Activated T-helper 1 cell treated with anti-CD3 and anti-CD28 coated beads, Interleukin-12 subunit alpha, Interleukin-12 subunit beta, Interleukin-2, Interleukin-4 antibody, amounts not matched to agents 30 ng/mL and 10 ng/mL and 1 ng/mL, durations not matched to agents 14 hours and 24 hours and 36 hours (primary cell): ENCODE measurements at places on chromosomes 1 and 21. TPM values are rescaled to one million over a fixed set of nuclear protein-coding genes. Genes with fewer than 3 reads are reported as not detected.

Gene FCRL1
- not detected in 2 replicates for total RNA-seq

Gene WLS
- total RNA-seq, result 0.70 TPM in 1 of 2 replicates, not detected in the other

Gene LRRC41
- total RNA-seq, result 62.1 and 62.6 TPM in 2 replicates

Gene LMX1A
- not detected in 2 replicates for total RNA-seq

Gene RBP7
- not detected in 2 replicates for total RNA-seq

DNA sequence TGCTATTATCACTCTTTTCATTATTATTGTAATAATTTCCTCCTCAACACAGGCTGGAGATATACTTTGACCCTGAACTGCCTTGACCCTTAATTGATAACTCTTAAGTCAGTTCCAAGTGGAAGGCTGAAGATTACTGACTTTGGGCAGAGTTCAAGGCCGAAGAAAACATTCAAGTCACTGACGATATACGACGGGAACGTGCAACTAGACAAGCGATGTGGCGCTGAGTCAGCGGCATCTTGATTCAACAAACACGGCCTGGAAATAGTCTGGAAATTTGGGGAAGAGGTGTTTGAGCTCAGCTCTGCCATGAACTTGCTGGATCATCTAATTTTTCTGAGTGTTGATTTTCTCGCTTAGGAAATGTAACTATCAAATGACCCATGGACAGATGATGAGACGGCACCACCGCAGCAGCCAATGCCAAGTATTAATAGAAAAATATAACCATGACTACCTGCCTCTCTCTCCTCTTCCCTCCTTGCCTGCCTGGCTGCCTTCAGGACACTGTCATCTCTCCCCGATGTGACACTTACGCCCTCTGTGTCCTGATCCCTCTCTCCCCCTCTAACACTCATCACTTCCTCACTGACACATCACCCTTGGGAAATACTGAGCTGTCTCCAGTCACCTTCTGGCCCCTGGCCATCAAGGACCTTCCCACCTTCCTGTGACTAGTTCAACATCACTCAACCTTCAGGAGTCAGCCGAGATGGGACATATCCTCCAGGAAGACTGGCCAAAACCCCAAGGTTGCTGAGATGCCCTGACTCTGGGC lies 49.4 kb downstream of the TMCO4 start:
- no peak for DNase-seq

Gene CD247
- 237 and 238 TPM in 2 replicates for total RNA-seq

GRCh38 chr1:37914719-37915475 lies 32.0 kb downstream of the INPP5B start:
- no peak for DNase-seq

DNA sequence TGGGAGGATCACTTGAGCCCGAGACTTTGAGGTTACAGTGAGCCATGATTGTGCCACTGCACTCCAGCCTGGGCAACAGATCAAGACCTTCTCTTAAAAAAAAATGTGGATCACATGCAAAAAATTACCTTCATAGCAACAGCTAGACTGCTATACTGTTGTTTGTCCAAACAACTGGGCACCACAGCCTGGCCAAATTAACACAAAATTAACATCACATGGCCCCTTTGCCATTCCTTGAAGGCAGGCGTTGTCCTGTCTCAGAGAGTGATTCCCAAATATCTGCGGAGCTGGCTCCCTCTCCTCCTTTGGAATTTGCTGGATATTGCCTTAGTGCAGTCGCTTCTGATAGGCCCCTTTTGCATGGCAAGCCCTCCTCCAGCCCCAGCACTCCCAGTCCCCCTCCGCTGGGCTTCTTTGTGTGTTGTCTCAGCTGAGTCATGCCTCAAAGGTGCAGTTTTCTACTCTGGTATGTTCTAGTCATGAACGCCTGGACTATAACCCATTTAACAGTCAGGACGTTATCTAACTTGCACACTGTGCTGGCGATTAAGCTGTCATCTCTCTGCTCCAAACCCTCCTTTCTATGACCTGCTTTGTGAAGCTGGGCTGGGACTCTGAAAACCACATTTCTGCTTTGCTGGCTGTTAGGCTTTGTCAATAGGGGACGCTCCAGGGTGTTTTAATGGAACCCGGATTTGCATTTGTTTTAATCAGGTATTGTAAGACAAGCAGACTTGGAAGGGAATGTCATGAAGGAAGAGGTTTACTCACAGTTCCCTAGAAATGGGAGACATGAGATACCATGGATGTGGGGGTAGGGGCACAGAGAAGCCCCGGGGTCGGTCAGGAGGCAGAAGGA lies 20.1 kb upstream of the HPCAL4 start:
- no peak for DNase-seq

DNA sequence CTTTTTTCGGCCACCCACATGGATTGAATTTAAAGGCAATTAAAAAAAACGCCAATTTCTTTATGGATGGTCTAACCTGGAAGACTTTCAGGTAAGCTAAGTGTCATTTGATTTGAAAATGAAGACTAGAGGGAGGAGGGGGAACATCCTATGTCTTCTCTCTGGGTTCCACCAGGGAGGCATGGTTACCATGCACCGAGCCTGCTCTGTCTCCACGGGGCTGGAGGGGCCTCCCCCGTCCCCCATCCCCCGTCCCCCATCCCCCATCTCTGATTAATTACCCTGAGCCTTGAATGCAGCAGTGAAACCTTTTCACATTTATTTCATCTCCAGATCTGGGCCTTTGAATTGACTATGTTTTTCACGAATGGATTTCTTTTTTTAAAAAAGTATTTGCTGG lies 135.1 kb downstream of the TLR5 start:
- DNase-seq, result no peak

Gene ENAH
- 0.05 and 0.23 TPM in 2 replicates for total RNA-seq

Gene SEC16B
- total RNA-seq, result not detected in 2 replicates

DNA sequence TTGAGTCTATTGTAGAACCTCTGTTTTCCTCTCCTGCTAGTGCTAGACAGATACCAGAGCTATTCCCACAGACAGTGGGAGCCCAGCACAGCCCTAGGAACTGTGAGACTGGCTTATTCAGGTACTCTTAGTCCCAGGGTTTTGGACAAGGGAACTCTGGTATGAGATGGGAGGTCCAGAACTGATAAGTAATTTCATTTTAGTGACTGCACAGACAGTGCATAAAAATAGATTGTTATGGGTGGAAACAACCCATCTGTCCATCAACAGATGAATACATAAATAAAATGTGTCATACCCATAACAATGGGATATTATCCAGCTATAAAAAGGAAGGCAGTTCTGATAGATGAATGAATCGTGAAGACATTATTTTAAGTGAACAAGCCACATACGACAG lies 9.0 kb downstream of the EPS8L3 start:
- no peak for DNase-seq

DNA sequence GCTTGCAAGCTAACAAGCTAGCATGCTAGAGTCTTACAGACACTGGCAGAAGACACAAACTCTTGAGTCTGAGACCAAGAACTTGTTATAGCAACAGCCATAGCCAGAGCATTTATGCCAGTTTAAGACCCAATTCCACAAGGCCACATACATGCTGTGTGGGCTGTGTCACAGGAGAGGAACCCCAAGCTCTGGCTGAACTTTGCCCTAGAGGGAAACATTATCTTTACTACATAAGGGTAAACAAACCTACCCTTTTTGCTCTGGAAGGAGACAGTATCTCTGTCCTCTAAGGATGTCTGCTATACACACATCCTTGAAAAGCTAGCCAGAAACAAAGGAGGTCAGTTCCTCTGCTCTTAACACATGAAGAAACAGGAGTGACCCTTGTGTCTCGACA lies 70.3 kb downstream of the HSF2BP start:
- DNase-seq, result no peak

DNA sequence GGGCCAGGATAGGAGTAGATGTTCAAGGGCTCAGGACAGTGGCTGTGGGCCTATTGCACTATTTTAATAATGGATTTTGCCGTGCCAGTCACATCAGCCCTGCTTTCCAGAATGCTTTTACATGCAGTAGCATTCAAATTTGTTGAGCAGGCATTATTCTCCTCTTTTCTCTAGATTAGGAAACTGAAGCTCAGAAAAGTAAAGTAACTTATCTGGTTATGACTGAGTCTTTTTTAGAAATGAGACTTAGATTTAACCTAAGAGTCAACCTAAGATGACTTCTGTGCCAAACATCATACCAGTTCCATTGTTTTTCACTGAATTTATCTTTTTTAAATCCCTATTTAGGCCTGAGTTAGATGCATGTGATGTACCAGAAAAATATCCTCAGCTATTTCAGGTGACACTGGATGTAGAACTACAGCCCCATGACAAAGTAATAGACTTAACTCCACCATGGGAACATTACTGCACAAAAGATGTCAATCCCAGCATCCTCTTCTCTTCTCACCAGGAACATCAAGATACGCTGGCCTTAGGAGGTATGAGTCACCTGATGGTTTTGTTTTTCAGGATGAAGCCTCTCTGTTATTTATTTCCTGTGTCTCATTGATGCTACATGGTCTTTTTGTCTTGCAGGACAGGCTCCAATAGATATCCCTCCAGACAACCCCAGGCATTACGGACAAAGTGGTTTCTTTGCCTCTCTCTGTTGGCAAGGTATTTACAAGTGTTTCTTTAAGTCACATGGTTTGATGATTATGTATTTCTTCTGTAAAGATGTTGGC lies 31.4 kb upstream of the LEPR start:
- DNase-seq, result no peak

- DNase-seq, result no peak
Measured at GRCh38 chr1:149906570-149907075, 7.3 kb downstream of the BOLA1 start.

DNA sequence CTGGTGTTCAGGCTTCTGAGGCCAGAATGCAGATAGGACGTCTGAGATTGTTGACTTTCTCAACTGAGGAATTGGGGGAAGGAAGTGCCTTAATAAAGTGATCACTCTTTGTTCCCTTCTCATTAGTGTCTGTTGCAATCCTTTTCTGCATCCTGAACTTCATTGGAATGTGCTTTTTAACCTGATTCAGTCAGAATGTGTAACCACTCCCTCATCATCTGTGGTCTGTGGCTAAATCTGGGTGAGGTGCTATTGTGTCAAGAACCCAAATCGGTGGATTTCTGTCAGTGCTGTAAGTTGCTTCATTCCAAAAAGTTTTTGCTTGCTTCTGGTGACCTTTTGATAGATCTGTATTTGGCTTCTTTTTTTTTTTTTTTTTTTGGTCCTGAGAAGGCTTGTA lies 38.2 kb downstream of the ARID1A start:
- DNase-seq, result peak; percentile 24

GRCh38 chr1:147895123-147895522 lies 7.5 kb upstream of the GJA8 start:
- DNase-seq, result no peak

Gene LEMD1
- not detected in 2 replicates for total RNA-seq

Gene ESRRG
- total RNA-seq, result not detected in 2 replicates

- no peak for DNase-seq
Measured at GRCh38 chr1:225354906-225355305, 72.9 kb downstream of the LBR start.

Gene ZNF593OS
- total RNA-seq, result not detected in 2 replicates

- no peak for DNase-seq
Measured at GRCh38 chr1:209815931-209816341, 10.0 kb upstream of the IRF6 start.

GRCh38 chr1:244199902-244200301 lies 148.8 kb downstream of the ZBTB18 start:
- no peak for DNase-seq

Gene KCNJ9
- total RNA-seq, result not detected in 2 replicates

DNA sequence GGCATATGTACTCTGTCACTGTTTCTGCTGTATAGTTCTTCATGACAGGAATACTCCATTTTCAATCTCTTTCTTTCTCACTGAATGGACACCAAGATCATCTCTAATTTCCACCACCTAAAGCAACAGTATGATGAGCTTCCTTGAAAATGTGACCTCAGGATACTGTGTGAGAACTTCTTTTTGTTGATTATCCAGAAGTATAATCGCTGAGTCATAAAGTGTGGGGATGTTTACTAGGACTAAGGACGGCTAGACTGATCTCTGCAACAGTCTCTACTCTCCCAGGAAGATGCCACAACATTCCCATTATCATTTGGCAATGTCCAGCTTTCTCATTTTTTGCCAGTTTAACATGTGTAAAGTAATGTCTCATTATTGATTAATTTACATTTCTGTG lies 70.3 kb downstream of the TNFSF18 start:
- DNase-seq, result no peak

Gene P3R3URF
- total RNA-seq, result not detected in 2 replicates
